ENCODE measurements at places on chromosomes 6 and 20.

- DNase-seq = no peak
Observed at GRCh38 chr6:111685526-111685925, 79.8 kb upstream of the TRAF3IP2 start.

GRCh38 chr6:168082860-168083513, 4.0 kb upstream of the FRMD1 start:
- DNase-seq = no peak

GRCh38 chr6:96814625-96815024, 22.7 kb downstream of the GPR63 start:
- no peak for DNase-seq

DNA sequence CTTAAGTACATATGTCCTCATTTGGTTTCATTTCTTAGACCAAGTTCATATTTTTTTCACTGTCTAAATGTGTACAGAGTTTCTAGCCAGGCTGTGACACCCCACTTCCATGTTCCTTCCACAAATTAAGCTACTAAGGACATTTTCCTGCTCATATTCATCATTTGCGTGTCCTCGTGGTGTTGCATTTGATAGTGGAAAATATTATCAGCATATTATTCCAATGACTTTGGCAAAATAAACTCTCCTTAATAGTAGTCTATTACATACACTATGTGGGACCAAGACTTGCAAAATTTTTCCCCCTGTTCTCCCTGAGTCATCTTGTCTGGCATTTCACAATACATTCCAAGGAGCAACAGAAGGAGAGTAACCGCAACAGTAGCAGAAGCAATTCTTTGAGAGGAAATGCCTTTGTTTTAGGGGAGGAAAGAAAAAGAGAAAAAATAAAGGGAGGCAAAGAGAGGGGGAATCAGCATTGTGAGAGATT, 599.2 kb downstream of the COL12A1 start:
- DNase-seq = no peak

DNA sequence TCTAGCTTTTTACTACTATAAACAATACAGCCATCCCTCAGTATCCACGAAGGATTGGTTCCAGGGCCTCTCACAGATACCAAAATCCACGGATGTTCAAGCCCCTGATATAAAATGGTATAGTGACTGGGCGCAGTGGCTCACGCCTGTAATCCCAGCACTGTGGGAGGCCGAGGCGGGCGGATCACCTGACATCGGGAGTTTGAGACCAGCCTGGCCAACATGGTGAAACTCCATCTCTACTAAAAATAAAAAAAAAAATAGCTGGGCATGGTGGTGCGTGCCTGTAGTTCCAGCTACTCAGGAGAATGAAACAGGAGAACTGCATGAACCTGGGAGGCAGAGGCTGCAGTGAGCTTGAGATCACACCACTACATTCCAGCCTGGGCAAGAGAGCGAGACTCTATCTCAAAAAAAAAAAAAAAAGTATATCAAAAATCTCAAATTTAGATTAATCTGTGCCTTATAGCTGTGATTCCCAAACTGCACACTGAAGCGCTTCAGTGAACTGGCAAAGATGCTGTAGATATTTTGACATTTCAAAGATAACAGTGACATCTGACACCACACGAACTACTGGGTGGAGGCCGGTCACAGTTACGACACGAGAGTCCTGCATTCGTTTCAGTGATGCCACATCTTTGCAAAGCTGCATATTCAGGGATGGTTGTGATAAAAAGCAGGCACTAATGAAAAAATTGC, 38.3 kb downstream of the MRS2 start:
- DNase-seq = no peak

GRCh38 chr6:153031335-153031955, 28.9 kb upstream of the MTRF1L start:
- DNase-seq = no peak

GRCh38 chr6:9112544-9112943, 677.2 kb upstream of the SLC35B3 start:
- DNase-seq = no peak

DNA sequence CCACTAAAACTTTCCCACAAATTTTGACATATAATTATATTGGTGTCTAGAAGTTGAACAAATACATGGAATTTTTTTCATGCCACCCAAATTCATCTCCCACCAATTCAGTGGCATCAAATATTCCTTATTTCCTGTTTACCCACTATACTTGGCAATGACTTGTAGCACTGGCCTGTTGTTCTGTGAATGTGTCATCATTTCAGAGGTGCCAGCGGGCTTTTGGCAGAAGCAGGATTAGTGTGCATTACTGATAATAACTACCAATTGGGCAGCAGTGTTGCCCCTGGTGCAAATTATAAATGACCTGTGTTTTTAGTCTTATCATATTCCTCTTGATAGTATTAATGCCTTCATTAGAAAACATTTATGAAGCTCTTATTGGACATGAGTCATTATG, 121.3 kb downstream of the TFAP2B start:
- DNase-seq = no peak

DNA sequence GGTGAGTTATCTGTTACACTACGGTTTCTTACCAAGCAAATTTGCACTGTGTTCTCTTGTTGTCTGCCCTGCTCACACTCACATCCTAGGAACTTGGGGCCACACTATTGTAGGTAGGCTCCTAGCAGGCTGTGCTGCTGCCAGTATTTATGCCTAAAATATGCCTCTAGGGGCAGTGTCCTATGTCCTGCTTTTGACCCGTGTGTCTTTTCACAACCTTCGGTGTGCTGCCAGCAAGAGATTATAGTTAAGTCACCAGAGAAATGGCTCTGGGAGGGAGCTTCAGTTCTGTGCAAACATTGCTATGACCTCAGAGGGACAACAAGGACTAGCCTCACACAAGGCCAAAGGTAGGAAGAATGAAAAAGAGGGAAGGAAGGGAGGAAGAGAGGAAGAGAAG, 8.9 kb upstream of the TAAR5 start:
- no peak for DNase-seq

DNA sequence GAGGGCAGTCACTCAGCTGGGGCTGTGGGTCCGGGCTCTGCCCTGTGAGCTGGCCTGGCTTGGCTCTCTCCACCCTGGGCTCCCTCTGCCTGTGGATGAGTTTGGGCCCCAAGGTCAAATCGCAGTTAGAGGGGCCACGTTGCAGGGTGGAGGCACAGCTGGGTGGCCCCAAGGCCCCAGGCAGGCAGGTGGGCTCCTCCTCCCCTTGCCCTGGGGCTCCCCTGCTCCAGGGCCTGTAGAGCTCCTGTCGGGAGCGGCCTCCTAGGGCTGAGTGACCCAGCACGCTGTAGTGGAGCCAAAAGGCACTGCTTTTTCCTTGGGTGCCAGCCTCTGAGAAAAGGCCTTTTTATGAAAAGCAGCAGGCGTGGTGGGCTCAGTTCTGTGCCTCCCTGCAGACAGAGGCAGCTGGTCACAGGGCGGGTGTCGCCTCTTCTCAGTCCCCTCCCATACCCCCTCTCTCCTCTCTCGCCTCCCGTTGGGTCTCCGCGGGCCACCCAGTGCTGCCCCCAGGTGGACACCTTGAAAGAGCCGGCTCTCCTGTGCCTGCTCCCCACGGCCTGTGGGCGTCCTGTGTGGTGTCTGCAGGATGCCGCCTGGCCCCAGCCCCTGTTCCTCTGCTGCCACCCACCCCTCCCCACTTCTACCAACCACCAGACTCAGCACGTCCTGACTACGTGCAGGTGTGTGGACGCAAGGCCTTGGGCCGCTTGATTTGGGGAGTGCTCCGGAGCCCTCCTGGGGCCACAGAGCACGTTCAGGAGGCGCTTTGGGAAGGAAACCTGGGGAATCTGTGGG, 13.2 kb downstream of the SS18L1 start:
- DNase-seq = peak; percentile 56

GRCh38 chr6:121826156-121826810, 390.8 kb downstream of the GJA1 start:
- DNase-seq = no peak

GRCh38 chr6:43720999-43721398, 33.4 kb upstream of the MRPS18A start:
- no peak for DNase-seq

DNA sequence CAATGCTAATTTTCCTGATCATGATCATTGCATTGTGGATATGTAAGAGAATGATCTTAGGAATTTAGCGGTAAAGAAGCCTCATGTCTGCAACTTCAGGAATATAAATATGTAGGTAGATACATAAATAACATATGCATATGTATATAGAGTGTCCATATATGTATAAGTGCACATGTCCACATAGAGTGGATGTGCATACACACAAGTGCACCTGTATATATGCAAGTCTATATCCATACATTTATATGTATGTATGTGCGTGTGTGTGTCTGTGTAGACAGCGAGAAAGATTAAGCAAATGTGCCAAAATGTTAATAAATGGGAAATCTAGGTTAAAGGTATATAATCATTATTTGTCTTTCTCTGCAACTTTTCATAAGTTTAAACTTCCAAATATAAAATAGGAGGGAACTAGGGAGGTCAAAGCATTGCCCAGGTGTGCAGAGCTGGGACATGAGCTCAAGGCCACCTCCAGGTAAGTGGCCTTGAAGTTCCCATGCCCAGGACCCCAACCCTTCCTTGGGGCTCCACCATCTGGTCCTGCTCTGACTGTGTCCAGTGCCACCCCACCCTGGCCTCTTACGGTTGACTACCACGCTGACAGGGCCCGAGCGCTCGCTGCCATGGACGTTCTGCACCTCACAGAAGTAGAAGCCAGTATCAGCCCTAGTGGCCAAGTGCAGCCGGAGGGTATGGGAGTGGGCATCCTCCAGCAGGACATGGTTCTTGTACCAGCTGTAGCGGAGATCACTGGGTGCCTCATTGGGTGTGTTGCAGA, 9.6 kb downstream of the SIGLEC1 start:
- no peak for DNase-seq

- no peak for DNase-seq
Observed at GRCh38 chr6:23106951-23107350, 537.6 kb downstream of the HDGFL1 start.

- peak; percentile 23 for DNase-seq
Observed at GRCh38 chr6:35370124-35370741, 27.9 kb downstream of the PPARD start.

GRCh38 chr20:50313522-50313820, 122.8 kb downstream of the CEBPB start:
- DNase-seq = no peak

GRCh38 chr6:16539086-16539931, 222.0 kb downstream of the ATXN1 start:
- no peak for DNase-seq

GRCh38 chr20:34689486-34689885, 12.6 kb upstream of the PIGU start:
- DNase-seq = no peak

GRCh38 chr6:113416170-113416569, 441.0 kb upstream of the MARCKS start:
- DNase-seq = no peak

DNA sequence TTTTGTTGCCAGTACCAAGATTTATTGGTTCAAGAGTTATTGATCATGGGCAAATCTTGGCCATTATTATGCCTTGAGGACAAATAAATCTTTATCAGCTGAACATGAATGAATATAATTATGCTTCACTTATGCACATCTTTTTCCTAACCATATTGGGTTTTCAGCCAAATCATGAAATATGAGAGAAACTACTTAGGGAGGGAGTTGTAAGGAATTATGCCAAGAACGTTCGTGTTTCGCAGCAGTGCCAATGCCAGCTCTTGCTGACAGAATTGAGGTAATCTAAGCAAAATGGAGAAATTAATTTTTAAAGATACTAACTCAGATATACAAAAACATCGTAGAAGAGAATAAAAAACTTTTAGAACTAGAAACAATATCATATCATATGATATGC, 301.1 kb upstream of the SASH1 start:
- no peak for DNase-seq

DNA sequence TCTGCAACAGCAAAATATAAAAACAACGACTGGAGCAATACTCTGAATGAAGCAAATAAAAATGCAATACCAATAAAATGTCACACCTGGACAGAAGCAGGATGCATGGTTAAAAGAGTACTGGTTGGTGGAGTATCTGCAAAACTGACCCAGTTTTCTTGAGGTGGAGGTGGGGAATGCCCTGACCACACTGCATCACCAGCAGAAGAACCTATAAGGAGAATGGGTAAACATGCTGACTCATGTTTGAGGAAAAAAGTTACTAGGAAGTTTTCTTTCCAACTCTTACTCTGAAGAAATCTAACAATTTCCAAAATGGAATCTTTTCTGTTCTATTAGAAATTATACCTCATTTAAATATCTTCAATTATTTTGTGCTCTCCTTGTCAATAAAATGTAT, 43.6 kb downstream of the REPS1 start:
- DNase-seq = peak; percentile 15

- no peak for DNase-seq
Observed at GRCh38 chr6:156988276-156989158, 211.3 kb downstream of the ARID1B start.

DNA sequence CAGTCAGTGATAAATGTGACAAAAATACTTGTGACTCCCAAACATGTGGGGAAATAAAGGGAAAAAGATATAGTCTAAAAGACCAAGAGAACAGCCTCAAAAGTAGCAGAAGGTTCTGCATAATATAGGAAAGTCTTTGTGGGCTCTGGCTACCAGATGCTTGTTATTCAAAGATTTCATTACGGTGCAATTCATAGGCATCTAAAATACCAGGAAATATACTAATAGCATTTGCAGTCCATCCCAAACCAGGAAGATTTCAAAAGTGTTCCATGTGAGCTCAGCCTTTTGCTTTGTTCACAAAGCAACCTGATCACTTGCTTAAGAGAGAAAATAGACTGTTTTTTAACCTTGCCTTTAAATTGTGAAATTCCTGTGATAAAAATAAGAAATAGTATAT, 506.7 kb upstream of the MARCKS start:
- no peak for DNase-seq

- DNase-seq = no peak
Observed at GRCh38 chr6:7391151-7391550, 1.5 kb downstream of the RIOK1 start.

DNA sequence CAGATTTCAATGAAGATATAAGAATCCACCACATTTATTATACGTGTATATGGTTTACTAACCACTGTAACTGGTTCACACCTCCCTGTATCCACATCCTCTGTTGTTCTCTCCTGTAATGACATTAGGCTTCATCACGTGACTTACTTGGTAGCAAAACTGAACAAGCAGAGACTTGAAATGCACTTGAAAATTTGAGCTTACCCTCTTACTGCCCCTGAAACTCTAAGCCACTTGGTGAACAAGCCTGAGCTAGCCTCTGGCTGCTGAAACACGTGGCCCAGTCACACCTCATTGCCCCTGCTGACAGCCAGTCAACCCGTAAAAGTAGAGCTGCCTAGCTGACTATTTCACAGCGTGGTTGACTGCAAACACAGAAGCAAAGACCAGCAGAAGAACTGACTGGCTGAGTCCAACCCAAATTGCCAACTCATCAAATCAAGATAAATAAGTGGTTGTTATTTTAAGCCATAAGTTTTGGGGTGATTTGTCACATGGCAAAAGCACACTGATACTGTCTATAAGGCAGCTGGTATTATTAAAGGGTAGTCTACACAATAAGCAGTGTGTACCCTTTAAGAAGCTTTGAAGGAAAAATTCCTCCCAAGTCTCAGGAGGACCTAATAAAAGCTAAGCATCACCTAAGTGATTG, 109.0 kb downstream of the RALGAPA2 start:
- DNase-seq = peak; percentile 4

GRCh38 chr6:36127462-36128016, 2.8 kb upstream of the MAPK13 start:
- DNase-seq = no peak

Data from activated CD8-positive, alpha-beta memory T cell treated with anti-CD3 and anti-CD28 coated beads for 4 hours (primary cell).